ENCODE measurements at places on chromosomes 2 and 18.

- DNase-seq, result no peak
- peaks cover 64% of the 10 kb centered on the region for H3K4me1 ChIP-seq
- no peaks in the 10 kb centered on the region for H3K27me3 ChIP-seq
- no peak overlapping the region for H3K4me3 ChIP-seq
Measured at GRCh38 chr2:98759338-98759737, 28.4 kb upstream of the MGAT4A start.

DNA sequence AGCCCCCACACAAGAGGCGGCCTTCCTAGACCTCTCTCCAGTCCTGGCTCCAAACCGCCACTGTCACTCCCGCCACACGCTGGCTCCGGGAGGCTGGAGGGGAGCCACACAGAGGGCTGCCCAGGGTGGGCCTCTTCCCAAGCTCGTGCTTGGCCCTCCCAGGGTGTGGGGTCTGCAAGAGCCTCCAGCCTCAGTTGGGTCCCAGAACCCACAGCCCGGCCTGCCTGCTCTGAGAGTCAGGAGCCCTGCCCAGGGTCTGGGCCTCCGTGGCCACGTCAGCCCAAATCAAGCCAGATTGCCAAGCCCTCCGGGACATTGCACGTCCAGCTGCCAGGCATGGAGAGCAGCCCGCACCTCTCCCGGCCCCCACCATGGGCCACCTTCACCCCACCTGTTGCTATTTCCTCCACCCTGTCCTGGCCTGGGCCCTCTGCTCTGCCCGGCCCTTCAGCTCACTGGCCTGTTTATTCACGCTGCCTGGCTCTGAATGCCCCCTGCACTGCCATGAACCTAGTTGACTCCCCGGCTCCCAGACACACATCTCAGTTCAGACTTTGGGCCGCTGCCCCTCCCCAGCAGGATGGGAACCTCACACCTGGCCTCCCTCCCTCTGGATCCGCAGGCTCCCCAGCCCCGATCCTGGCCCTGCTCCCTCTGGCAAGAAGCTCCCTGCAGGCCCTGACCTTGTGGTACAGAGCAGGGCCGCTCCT, 61.0 kb downstream of the BIN1 start:
- H3K36me3 ChIP-seq, result peaks cover 10% of the 10 kb centered on the region
- no peaks in the 10 kb centered on the region for H3K27me3 ChIP-seq
- DNase-seq, result no peak
- no peak overlapping the region for H3K27ac ChIP-seq

- DNase-seq, result no peak
- H3K4me3 ChIP-seq, result no peak overlapping the region
- no peak overlapping the region for H3K27ac ChIP-seq
- H3K36me3 ChIP-seq, result peaks cover 2% of the 10 kb centered on the region
Measured at GRCh38 chr2:203820969-203821368, 46.6 kb upstream of the CTLA4 start.

DNA sequence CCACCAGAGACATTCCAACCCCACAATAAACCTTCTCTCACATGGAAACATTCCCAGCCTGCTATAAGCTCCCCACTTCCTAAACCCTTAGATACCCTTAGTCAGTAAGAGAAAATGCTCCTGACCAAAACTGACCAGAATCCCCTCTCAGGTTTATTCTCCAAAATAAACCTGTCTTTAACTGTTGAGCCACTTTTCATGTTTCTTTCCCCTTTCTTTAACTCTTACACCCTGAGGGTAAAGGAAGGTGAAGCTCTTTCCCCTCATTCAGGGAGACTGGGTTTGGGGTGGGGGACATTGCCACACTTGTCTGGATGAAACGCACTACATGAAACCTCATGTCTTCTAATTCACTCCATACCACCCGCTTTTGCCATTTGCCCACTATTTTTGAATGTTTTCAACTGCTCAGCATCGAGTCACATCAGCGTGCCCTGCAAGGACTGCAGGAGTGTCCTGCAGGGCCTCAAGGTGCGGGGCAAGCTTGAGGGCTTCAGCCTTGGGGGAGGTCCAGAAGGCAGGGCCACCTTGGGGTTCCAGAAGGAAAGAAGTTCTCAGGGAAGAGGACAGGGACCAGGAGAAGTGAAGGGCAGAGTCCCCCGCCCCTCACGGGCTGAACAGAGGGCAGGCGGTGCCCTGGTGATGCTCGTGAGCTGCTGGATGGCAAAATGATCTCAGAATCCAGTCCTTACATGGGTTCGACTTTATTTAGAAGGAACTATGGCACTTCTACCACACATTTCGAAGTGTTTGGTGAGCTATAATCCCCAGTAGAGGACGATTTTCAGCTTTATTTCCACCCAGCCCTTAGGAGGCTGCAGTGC, 4.2 kb upstream of the SP140L start:
- H3K27me3 ChIP-seq, result no peaks in the 10 kb centered on the region
- no peak overlapping the region for H3K4me3 ChIP-seq
- DNase-seq, result no peak
- peaks cover 61% of the 10 kb centered on the region for H3K4me1 ChIP-seq
- peaks cover 14% of the 10 kb centered on the region for H3K36me3 ChIP-seq

DNA sequence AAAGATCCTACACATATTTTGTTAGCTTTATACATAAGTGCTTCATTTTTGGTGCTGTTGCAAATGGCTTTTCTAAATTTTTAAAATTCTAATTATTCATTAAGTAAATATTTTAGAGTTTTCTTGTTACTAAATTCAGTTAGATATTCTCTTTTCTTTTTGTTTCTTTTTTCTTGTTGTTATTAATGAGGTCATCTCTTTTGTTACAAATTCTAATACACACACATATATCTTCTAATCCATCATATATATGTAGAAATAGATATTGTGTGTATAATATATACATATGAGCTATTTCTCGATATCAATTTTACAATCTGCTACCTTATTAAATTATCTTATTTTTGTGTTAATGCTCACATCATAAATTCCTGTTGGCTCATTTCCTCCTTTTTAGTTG, 255.9 kb downstream of the GALR1 start:
- H3K36me3 ChIP-seq, result no peaks in the 10 kb centered on the region
- H3K27ac ChIP-seq, result no peak overlapping the region
- H3K27me3 ChIP-seq, result peaks cover 35% of the 10 kb centered on the region
- no peaks in the 10 kb centered on the region for H3K4me1 ChIP-seq
- no peak for DNase-seq

DNA sequence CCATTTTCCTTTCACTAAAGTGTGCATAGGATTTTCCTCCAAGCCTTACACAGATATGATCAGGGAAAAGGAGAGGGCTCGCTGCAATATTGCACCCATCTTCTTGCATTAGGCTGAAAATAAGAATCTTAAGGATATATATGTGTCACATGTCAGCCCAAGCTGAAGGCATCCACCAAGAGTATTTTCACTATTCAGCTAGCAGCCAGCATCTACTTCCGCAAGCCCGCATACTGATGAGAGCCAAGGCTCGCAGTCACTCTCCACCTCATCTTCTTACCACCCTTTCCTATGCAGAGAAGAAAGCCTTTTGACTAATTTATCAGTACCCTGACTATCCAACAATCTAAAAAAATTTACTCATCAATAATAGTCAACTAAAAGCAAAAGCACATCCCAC, 6.1 kb downstream of the TMEM163 start:
- H3K4me3 ChIP-seq, result no peak overlapping the region
- DNase-seq, result no peak
- H3K4me1 ChIP-seq, result peaks cover 24% of the 10 kb centered on the region
- peaks cover 2% of the 10 kb centered on the region for H3K36me3 ChIP-seq

DNA sequence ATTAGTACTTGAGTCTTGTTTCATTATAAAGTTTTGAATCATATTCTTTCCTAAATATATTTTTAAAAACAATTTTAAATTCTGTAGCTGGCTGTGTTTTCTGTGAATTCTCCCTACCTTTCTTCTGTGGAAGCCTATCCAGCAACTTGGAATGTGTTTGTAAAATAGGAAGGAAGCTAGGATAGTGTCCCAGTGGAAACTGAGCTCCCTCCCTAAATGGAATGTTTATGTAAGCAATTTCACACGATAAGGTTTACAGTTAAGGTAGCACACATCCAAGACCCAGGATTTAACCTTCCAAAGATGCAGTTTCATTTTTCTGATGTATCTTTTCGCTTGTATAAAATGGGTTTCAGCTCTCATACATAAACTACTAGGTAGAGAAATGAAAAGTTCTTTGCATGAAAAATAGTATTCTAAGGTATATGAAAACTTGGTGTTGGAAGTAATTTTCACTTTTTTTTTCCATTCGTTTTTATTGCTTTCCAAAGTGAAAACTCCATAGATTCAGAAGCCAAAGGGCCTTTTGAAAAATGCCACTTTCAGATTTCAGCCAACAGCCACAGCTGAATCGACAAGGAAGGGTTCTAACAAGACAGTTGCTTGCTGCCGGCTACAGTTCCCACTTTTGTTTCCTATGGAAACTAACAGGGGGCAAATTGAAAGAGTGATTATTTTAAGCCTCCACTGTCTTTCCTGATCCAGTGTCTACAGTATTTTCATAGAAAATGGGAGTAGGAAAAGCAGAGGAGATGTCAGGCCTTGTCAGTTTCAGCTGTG, 405.1 kb upstream of the POU3F3 start:
- no peak for DNase-seq
- H3K4me1 ChIP-seq, result no peaks in the 10 kb centered on the region
- no peak overlapping the region for H3K4me3 ChIP-seq
- no peak overlapping the region for H3K27ac ChIP-seq
- H3K36me3 ChIP-seq, result no peaks in the 10 kb centered on the region

DNA sequence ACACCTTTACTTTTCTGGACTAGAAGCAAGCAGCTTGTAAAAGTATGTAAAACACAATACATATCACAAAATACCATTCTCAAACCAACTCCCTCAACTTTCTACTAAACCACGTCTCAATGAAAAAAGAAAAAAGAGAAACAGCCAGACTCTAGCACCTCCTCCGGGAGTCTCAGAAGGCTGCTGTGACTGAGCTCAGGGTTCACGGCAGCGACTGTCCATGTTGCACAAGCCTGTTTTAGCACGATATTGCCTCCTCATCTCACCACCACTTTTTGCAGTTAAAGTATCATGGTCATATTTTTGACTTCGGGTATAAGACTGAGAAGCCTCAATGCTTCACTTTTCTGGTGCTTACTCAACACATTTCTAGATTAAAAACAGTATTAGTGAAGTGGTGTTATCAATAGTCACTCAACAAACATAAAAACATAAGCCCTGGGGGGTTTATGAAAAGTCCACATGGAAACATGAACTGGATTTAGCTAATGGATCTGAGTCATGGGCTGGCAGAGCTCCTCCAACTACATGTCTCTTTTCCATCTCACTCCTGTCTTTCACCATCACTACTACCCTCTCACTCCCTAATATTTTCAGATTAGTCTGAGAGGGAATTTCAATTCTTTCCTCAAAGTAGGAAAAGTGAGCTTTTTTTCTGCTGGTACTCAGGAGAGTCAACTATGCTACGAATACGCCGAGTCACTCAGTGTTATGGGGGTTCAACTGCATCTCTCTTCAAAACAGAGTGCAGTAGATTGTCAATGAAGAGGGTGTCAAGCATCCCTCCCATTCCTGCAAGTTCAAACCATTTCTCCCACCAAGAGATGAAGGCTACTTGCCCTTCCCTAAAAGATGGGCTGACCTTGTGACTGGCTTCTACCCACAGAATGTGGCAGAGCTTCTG, 113.7 kb downstream of the OSR1 start:
- peaks cover 35% of the 10 kb centered on the region for H3K27me3 ChIP-seq
- H3K4me3 ChIP-seq, result no peak overlapping the region
- no peaks in the 10 kb centered on the region for H3K36me3 ChIP-seq
- no peak for DNase-seq

DNA sequence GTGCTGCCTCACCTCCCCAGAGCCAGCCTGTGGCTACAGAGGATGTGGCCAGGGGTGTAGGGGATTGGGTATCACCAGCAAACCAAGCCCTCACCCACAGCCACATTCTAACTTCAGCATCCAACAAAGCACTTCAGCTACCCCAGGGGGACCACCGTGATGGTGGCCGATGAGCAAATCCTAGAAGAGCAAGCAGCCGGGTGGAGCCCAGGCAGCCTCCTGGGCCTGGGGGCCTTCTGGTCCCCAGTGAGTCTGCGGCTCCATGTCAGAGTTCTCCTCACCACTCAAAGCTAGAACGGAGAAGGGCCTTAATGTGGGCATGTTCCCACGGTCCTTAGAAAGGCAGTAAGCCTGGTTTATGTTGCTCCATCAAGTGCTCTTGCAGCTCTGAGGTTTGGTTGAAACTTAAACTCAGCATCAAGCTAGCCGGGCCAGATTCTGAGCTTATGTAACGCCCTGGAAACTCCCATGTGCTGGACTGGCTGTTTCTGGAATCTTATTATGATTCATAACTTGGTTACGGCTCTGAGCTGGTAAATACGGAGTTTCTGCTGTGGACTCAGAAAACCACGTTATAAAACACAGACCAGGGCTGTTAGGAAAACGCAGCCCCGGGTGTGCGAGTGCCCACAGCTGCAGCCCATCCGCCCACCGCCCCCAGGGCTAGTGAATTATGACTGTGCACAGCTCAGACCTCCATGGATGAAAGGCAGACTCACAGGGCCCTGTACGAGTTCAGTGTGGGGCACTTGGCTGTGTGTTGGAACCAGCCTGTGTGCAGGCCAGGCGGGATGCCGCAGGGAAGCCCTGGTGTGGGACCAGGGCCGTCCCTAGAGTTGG, 99.8 kb downstream of the SEPTIN10 start:
- H3K27ac ChIP-seq, result no peak overlapping the region
- peaks cover 8% of the 10 kb centered on the region for H3K27me3 ChIP-seq
- no peaks in the 10 kb centered on the region for H3K36me3 ChIP-seq
- DNase-seq, result no peak
- H3K4me1 ChIP-seq, result peaks cover 21% of the 10 kb centered on the region

DNA sequence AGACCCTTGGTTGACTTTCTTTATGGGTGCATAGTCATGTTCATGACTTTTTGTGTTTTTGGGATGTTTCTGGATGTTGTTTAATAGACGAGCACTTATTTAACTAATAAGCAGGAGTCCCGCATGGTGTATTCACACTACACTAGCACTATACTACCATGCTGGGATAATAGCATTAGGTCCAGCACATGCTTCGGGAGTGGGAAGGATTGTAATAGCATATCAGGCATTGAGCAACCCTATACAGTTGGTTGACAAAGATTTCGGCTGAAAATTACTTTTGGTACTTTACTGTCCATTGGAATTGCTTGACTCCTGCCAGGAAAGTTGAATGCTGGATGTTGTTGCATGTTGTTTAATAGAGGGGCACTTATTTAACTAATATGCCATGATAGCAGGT, 2.8 kb downstream of the SH3RF3 start:
- DNase-seq, result no peak
- H3K4me1 ChIP-seq, result peaks cover 6% of the 10 kb centered on the region
- no peak overlapping the region for H3K27ac ChIP-seq
- no peak overlapping the region for H3K4me3 ChIP-seq

- no peaks in the 10 kb centered on the region for H3K27me3 ChIP-seq
- H3K4me1 ChIP-seq, result peaks cover 17% of the 10 kb centered on the region
- DNase-seq, result no peak
- peaks cover 3% of the 10 kb centered on the region for H3K36me3 ChIP-seq
- no peak overlapping the region for H3K4me3 ChIP-seq
- H3K27ac ChIP-seq, result peak overlapping the region; percentile 19
Measured at GRCh38 chr2:136250131-136250530, 132.2 kb upstream of the CXCR4 start.

GRCh38 chr2:113105047-113105785, 22.2 kb upstream of the IL1RN start:
- H3K27ac ChIP-seq, result no peak overlapping the region
- no peaks in the 10 kb centered on the region for H3K4me1 ChIP-seq
- H3K36me3 ChIP-seq, result no peaks in the 10 kb centered on the region
- no peak overlapping the region for H3K4me3 ChIP-seq
- H3K27me3 ChIP-seq, result peaks cover 21% of the 10 kb centered on the region
- DNase-seq, result no peak

Data from central memory CD8-positive, alpha-beta T cell (primary cell).